Fibroblast of skin of right quadriceps (primary cell): ENCODE measurements at places on chromosomes 2 and 18.
A peak's percentile ranks its signal among the peaks of the same experiment; 100 is the strongest.

DNA sequence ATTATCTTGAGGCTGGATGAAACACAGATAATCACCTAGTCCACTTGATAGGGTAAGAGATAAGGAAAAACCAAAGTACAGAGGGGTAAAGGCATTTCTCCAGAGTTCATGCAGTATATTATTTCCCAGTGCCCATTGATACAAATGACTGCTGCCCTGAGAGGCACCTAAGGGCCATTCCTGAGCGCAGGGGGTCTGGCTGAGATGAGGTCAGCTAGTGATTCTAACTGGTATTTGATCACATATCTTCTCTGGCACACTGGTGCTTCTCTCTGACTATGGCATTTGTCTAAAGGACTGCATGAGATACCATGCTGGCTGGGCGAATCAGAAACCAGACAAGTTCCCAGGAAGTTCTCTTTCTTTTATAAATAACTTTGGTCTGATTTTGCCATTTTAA lies 73.3 kb upstream of the TFCP2L1 start:
- DNase-seq: no peak

DNA sequence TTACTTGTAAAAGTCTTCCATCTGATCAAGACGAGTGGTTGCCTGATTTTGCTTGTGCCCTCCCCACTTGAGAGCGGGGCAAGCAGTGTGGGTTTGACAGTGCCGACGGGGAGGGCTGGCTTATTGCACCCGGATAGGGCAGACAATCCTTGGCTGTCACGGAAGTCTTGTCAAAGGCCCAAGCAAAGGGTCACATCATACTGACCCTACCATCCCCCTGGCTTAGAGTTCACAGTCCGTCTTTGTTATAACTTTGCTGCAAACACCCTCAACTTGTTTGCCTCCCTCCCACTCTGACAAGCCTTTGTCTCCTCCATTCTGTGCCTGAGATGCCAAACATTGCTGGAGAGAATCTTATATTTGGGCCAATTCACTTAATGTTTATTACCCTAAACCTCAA lies 165.9 kb upstream of the MSH6 start:
- DNase-seq: no peak

- DNase-seq: no peak
These were observed 105.5 kb upstream of the CCDC68 start for GRCh38 chr18:55064760-55065159.

- no peak for DNase-seq
These were observed at the start of gene CAPG for GRCh38 chr2:85409845-85410583. Gene CAPG, minus strand, starts transcription at chr2:85410366. Its CDS starts 8,221 bp downstream, at chr2:85402145.

- peak; percentile 46 for DNase-seq
These were observed 35.5 kb upstream of the YWHAQ start for GRCh38 chr2:9666306-9666705.

DNA sequence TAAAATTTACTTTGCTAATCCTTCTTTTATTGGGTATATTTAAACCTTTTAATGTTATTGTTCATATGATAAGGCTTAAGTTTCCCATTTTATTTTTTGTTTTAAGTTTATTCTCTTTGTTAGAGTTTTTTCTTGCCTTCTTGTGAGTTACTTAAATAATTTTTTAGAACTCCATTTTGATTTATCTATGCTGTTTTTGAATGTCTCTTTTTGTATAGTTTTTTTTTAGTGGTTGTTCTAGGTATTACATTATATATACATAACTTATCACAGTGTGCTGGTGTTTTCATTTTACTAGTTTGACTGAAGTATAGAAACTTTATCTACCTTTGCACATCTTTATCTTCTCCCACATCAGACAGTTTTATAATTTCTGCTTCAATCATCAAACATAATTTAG lies 49.4 kb upstream of the TGFA start:
- no peak for DNase-seq

DNA sequence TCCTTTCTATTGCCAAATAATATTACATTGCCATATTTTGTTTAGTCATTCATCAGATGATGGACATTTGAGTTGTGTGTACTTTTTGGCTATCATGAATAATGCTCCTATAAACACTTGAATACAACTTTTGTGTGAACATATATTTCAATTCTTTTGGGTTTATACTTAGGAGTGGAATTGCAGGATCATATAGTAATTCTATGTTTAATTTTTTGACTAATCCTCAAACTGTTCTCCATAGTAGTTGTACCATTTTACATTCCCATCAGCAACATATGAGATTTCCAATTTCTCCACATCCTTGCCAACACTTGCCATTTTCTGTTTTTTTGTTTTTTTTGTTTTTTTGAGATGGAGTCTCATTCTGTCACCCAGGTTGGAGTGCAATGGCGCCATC lies 87.2 kb downstream of the B3GNT2 start:
- DNase-seq: no peak

DNA sequence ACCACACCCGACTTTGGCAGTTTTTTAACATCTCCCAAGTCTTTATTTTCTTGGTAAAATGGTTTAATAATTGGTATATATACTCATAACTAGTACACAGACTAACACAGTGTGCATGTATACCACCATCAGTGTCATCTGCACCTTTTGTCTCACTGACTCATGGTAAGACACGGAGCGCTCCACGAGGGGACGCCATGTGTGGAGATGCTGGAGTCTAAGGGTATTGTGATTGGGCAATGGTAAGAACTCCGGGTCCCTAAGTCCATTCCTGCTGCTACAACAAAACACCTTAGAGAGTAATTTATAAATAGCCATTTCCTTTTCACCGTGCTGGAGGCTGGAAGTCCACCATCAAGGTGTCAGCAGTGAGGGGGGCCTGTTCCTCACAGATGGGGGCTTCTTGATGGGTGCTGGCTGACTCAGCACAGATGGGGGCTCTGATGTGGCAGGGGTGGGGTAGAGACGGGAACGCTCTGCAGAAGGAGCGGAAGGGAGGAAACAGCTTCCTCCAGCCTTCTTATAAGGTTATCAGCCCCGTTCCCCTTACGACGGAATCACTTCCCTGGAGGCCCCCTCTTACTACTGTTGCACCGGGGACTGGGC lies 42.0 kb upstream of the EDAR start:
- DNase-seq: no peak

DNA sequence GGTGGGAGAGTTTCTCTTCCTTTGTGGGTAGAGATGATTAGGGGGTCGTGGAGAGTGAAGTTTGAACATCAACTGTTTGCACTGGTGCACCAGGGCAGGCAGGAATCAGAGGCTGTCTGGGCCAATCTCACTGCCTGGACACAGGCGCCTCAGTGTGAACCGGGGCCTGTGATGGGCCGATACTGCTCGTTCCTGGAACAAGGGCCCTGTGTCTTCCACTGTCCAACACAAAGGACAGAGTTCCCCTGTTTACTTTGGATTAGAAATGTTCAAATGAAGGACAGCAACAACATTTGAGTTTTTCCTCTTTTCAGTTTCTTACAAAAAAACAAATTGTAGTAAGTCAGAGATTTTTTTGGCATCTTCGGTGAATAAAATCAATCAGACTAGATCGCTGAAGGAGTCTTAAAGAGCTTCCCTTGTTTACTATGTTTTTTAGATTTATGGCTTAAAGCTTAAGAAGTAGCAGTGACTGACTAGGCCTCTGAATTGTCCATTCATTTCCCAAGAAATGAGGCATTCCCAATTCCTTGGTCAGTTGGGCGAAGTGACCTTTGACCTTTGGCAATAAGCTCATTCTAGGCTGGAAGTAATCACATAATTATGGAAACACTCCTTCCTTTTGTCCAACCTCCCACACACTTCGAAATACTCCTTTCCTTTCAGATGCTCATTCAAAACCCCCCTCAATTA lies 11.6 kb upstream of the TGFA start:
- no peak for DNase-seq

- DNase-seq: peak; percentile 9
These were observed 148.1 kb upstream of the SIX3 start for GRCh38 chr2:44793322-44793870.

- DNase-seq: no peak
These were observed 245.3 kb downstream of the TMEM182 start for GRCh38 chr2:103007086-103007485.

GRCh38 chr2:137674991-137675390 lies 289.3 kb upstream of the HNMT start:
- no peak for DNase-seq

DNA sequence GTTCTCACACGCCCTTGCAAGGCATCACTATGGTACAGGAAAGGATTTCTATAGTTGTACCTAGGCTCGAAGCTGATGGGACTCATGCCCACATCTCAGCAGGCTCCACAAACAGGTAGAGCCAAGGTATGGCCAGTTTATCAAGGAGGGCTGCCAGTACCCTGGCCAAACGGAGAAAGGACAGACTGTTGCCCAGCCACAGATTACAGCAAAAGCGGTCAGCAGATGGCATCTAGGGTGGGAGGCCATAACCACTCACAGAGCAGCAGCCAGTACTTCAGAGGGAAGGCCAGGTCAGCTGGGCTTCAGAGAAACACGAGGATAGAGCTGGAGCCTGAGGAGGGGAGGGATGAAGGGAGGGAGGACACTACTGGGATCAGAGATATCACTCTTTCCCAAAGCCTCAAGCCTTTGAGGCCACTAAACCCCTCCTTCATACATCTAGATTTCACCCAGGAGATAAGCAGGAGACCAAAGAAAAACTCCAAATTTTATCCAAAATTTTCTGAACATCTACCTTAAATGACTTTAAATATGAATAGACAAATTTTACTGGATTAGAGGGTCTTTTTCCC lies 904.2 kb upstream of the NXPH2 start:
- no peak for DNase-seq

GRCh38 chr2:217842017-217842416 lies 160.8 kb downstream of the TNS1 start:
- DNase-seq: no peak

GRCh38 chr18:70194227-70194890 lies 11.1 kb downstream of the RTTN start:
- DNase-seq: no peak

DNA sequence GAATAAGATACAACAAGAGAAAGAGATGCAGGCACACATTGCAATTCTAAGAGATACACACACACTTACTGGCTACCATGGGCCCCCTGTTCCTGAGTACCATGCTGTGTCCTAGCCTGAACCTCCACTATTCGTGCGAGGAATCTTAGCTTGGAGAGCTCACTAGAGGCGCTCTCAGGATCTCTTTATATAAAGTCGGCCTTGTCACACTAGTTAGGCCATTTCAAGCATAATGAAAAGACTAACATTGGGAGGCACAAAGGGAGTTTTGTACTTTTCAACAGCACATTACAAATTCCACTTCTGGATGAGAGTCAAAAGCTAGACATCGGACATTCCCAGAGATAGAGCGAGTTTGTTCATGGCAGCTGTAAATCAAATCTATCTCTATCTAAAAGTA lies 365.2 kb downstream of the DSEL start:
- DNase-seq: no peak

- DNase-seq: no peak
These were observed 21.0 kb downstream of the ZSWIM2 start for GRCh38 chr2:186827862-186828492.

- no peak for DNase-seq
These were observed 37.4 kb upstream of the GPC1 start for GRCh38 chr2:240397924-240398645.

GRCh38 chr2:142347751-142348150 lies 216.9 kb upstream of the LRP1B start:
- no peak for DNase-seq

DNA sequence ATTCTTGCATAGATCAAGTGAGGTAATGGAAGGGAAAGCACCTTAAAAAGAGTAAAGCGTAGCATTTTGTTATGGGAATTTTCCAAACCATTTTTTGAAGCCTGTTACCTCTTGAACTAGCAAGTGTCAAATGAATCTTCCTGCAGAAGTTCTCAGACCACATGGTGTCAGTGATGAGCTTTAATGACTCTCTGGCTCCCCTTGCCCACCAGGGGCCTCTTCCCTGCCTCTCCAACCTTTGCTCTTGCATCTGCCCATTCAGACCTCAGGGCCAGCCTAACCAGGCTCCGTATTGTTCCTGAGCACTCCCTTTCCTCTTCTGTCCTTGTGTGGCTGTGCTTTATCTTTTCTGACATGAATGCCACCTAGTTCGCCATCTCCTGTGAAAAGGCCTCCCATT lies 155.9 kb downstream of the DIS3L2 start:
- DNase-seq: no peak

DNA sequence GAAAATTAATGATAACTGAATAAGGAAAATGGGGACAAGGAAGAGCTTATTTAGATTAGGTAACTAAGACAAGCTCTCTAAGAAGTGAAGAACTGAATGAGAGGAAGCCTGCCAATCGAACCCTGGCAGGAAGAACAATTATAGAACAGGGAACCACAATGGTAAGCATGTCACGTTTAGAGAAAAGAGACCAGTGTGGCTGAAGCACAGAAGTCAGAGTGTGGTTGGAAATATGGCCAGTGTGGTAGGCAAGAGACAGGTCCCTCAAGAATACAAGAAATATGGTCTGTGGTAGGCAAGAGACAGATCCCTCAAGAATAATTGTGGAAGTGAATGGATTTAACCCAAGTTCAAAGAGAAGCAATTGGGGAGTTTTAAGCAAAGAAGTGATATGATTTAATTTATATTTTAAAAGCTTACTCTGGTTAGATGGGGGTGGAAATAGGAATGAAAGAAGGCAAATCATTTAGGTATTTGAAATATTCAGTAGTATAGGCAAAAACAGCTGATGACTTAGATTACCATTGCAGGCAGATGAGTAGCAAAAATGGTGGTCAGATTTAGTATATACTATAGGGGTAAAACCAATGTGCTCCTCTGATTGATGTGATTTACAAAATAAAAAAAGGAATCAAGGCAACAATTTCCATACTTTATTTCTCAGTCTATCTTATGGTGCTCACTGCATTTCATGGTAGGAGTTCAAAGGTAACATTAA lies 38.8 kb upstream of the ERMN start:
- DNase-seq: peak; percentile 7

DNA sequence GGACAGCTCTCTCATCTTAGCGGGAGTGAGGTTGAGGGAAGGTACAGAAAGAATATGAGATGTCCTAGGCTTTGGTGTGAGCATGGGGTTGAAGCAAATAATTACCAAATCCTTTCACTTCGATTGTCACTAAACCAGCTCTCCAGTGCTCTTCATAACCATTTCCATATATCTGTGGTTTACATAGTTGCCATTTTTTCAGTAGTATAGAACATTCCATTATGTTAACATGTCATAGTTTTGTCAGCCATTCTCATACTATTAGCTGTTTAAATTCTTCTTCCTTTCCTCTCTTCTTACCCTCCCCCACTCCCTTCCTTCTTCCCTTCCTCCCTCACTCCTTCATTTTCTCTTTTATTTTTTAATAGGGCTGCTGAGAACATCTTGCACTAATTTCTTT lies 205.9 kb downstream of the BABAM2 start:
- DNase-seq: peak; percentile 88

- DNase-seq: peak; percentile 76
These were observed 38.1 kb upstream of the STAT1 start for GRCh38 chr2:191051825-191052778.

GRCh38 chr18:73923866-73924265 lies 223.8 kb downstream of the FBXO15 start:
- peak; percentile 57 for DNase-seq

GRCh38 chr18:11411048-11411447 lies 198.3 kb upstream of the SLC35G4 start:
- peak; percentile 96 for DNase-seq

- DNase-seq: peak; percentile 71
These were observed 198.4 kb downstream of the BABAM2 start for GRCh38 chr2:28088970-28089369.

- no peak for DNase-seq
These were observed 26.7 kb downstream of the LIMS1 start for GRCh38 chr2:108560895-108561530.

GRCh38 chr2:231960810-231961348 lies 634 bp upstream of the DIS3L2 start:
- DNase-seq: no peak
